ENCODE measurements at places on chromosomes 6 and 20.

DNA sequence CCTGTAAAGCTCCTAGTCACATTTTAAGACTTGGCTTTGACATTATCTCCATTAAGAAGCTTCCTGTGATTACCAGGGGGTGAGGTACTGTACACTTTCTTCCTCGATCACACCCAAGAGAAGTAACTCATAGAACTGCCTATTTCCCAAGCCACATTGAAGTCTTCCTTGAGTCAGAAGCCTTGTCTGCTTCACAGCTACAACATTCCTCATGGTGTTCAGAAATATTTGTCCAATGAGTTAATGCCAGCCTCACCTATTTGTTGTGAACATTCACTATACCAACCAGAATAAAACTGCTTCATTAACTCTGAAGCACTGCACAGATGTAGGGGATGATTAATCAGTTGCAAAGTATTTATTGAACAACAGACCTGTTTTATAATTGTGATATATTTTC lies 622.3 kb downstream of the PTPRT start:
- DNase-seq = no peak

GRCh38 chr6:257774-258173 lies 34.5 kb upstream of the DUSP22 start:
- no peak for DNase-seq

- DNase-seq = no peak
Observed at GRCh38 chr20:24985802-24986201, 6.7 kb downstream of the APMAP start.

GRCh38 chr6:26349964-26350857 lies 14.8 kb upstream of the BTN3A2 start:
- no peak for DNase-seq

DNA sequence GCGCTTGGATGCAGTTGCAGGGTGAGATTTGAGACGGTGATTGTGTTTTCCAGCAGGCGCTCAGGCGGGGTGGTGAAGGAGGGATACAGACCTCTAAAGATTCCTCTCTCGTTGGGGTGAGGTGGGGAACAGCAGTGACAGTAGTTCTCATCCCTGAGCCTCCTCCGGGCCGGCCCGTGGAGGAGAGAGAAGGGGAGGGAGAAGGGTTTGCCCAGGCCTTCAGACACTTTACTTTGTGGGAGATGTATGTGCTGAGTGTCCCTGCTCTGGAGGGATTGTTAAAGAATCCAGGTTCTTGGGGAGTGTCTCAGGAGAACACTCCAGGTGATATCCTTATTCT lies 41.0 kb downstream of the PSMB9 start:
- no peak for DNase-seq

GRCh38 chr6:43669050-43669921 lies 18.3 kb downstream of the MRPS18A start:
- no peak for DNase-seq

GRCh38 chr6:152018876-152019275 lies 211.4 kb downstream of the ESR1 start:
- no peak for DNase-seq

DNA sequence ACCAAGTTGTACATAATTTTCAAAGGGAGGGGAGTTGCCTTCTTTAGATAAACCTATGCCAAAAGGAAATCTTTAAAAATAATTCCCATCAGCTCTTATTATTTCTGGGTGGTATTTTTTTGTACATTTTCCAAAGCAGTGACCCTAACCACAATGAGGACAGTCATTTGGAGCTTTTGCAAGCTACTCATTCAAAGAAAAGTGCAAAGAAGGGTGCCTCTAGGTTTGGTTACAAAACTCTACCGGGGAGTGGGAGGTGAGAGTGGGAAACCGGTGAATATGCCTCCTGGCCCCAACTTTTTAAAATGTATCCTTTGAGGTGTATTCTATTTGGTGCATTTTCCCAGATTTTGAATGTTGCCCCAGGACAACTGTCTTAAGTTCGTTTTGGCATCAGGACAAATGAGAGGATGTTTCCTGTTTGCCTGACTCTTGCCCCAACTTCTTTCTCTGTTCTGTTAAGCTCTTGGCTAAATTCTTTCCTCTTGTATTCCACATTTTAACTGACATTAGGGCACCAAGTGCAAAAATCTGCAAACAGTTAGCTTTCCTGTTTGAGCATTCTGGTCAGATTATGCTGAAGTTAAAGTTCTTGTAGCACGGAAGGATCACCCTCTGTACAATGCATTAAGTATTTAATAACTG lies 78.9 kb downstream of the SLX4IP start:
- no peak for DNase-seq

DNA sequence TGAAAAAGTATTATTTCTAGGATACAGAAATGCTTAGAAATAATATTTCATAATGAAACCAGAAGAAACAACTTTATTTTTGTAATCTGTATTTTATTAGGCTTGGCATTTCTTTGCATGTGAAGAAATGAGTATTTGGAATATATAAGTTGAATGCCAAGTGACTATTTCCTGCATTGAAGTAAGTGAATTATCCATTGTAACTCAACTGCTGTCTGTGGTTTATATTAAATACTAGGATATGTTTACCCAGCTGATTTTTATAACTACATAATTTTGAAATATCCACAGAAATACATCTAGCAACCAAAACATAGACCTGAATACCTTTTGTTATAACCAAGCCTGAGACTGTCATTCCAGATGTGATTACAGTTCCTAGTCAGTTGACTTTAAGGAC lies 207.6 kb downstream of the THBS2 start:
- DNase-seq = no peak

GRCh38 chr6:18044108-18044783 lies 56.8 kb upstream of the KIF13A start:
- DNase-seq = no peak

DNA sequence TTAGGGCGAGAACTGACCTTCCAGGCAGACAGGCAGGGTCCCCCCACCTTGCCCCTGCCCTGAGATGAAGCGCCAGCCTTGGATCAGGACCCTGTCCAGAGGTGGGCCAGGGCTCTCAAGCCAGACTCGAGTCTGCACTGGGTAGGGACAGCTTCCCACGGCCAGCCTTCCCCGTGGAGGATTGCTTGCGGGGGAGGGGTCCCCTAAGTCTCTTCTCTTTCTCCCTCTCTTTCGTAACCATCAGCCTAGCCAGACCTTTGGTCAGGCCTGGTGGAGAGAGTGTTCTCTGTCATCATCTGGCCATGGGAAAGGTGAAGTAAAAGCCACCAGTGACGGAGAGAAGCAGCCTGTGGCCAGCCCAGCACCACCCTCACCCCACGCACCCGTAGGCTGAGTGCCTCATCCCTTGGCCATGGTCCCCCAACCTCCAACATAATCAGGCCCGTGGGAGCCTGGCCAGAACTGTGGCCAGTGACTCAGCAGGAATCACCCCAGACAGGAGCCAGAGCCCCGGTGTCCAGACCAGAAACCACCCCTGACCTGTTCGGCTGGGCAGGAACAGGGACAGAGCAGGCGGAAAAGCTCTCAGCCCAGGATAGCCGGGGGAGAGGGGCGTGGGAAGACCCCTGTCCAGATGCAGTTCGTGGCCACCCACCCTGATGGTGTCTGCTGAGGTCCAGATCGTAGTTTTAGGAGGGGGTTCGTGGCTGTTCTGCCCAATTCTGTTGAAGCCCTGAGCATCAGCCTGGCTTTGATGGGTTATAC lies 47.1 kb downstream of the SNAI1 start:
- DNase-seq = no peak

GRCh38 chr20:30610029-30610693 lies 647.3 kb upstream of the DEFB115 start:
- no peak for DNase-seq

GRCh38 chr6:113092795-113093194 lies 745.7 kb downstream of the RFPL4B start:
- DNase-seq = no peak

DNA sequence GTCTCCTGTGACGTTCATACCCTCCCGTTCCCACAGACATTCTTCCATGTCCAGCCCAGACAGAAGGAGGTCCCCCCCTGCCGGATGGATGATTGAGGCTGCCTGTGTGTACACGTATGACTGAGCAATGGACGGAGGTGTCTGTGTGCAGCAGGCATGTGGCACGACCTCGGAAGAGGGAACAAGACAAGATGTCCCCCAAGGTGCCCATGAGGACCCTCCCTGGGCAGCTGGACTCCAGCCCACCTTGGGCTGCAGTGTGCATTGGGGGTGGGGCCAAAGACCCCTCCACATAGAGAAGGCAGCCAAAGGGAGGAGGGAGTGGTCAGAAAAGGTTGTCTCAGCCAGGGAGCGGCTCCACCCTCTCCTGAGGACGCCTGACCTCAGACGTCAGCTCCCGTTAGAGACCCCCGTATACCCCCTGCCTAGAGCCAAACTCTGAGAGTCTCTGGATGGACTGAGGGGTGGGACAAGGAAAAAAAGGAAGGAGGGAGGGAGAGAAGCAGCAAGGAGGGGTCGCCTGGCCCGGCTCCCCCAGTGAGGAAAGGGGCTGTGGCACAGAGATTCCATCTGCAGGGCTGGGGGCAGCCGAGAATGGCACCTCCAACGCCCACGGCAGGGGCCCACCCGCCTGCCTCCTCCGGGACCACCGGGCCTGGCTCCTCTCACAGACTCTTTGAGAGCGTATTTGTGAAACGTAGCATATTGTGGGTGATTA lies 92.9 kb upstream of the BHLHE23 start:
- no peak for DNase-seq

- no peak for DNase-seq
Observed at GRCh38 chr6:34938268-34938667, 49.2 kb downstream of the ANKS1A start.

GRCh38 chr20:539848-540247 lies 3.7 kb downstream of the CSNK2A1 start:
- DNase-seq = no peak

- DNase-seq = no peak
Observed at GRCh38 chr6:38570750-38571149, 69.0 kb downstream of the BTBD9 start.

DNA sequence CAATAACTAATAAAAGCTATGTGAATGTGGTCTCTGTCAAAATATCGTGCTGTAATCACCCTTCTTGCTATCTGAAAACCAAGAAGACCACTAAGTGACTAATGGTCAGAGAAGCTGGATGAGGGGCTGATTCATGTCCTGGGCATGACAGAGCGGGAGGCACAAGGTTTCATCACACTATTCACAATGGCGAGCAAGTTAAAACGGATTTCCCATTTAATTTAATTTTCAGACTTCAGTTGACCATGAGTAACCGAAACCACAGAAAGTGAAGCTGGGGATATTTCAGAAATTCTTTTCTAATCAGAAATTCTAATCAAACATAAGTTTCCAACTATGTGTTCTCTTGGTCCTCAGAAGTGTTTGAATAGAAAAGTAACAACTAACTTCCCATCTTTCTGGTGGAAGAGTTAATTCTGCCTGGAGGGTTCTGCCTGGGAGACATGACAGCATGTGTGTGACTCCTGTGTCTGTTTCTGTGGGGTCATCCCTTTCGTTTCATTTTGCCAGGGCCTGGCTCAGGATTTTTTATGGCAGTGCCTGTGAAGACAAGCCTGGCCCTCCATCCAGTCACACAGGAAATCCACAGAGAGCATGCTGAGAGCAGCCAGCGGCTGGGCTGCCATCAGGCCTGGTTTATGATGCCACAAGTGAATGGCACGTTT lies 98.9 kb downstream of the FAM120B start:
- no peak for DNase-seq

GRCh38 chr20:47061549-47061948 lies 166.9 kb downstream of the EYA2 start:
- DNase-seq = no peak

GRCh38 chr20:46820682-46821081 lies 74.0 kb upstream of the EYA2 start:
- DNase-seq = no peak

GRCh38 chr6:148830614-148831013 lies 83.8 kb downstream of the UST start:
- DNase-seq = no peak

GRCh38 chr6:64714073-64714472 lies 993.0 kb downstream of the EYS start:
- no peak for DNase-seq

- no peak for DNase-seq
Observed at GRCh38 chr6:126657561-126658175, 317.8 kb downstream of the CENPW start.

- DNase-seq = no peak
Observed at GRCh38 chr20:53001498-53002301, 29.5 kb downstream of the TSHZ2 start.

GRCh38 chr20:63222541-63222940 lies 6.6 kb upstream of the YTHDF1 start:
- no peak for DNase-seq

- DNase-seq = no peak
Observed at GRCh38 chr20:13819885-13820645, 35.2 kb downstream of the NDUFAF5 start.

GRCh38 chr6:85353012-85353411 lies 96.9 kb upstream of the NT5E start:
- DNase-seq = no peak

DNA sequence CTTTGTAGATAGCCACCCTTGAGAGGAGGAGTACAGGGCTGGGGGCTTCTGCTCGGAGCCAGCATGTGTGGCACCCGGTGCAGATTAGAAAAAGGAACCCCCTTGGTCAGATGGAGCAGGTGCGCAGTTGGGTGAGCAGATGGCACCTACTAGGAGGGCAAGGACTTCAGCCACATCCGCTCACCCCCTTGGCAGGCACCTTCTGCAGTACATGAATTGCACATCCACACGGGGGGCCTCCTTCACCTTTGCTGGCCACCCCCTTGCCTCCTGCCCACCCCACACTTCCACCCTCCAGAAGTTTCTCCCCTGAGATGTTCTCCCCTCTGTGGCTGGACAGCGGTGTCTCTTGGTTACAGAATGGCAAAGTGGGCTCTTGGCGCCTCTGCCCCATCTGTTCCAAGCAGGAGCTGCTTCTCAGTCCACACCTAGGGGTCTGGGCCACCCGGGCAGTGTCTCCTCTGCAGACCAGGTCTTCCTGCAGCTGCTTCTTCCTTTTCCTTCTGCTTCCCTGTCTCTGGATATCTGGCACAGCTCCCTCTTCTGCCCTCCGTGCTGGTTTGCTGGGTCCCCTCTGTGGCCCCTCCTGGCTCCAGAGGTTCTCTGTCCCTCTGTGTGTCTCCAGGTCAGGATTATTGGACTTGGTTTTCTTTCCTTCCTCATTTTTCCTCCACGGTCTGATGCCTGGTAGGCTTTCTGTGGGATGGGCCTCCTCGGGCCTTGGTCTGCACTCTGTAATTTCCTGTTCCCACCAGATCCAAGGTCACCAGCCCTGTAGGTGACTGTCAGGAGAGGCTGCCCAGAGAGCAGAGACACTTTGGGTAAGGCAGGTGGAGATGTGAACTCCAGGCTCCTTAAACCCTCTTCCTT lies 4.1 kb downstream of the MDFI start:
- no peak for DNase-seq

- DNase-seq = no peak
Observed at GRCh38 chr6:34514593-34515472, 41.3 kb downstream of the SPDEF start.

DNA sequence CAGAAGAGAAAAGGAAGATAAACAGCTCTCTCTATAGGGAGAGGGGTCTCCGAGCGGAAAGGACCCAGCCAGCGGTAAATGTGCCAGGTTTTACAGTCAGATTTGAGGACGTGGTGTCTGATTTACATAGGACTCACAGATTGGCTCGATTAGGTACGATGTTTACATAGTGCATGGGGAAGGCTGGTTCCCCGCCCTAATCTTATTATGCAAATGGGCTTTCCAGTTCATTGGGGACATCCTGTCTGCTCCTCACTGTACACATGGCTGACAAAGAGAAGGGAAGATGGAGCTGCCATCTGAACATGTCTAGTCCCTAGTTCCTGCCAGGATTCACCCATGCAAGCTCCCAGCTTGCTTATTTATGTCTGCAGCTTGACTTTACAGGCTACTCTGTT lies 119.9 kb downstream of the RNF144B start:
- DNase-seq = no peak

GRCh38 chr20:11843289-11843688 lies 74.4 kb upstream of the BTBD3 start:
- no peak for DNase-seq
